ENCODE measurements at places on chromosomes 5 and 9.

- no peaks in the 10 kb centered on the region for H3K36me3 ChIP-seq
- H3K4me1 ChIP-seq: no peaks in the 10 kb centered on the region
- H3K27ac ChIP-seq: no peak overlapping the region
Measured at GRCh38 chr9:112615584-112616266, 102.2 kb downstream of the INIP start.

GRCh38 chr5:72584466-72584865 lies 77.3 kb upstream of the ZNF366 start:
- H3K27ac ChIP-seq: no peak overlapping the region
- H3K27me3 ChIP-seq: no peaks in the 10 kb centered on the region
- no peak for DNase-seq
- H3K4me1 ChIP-seq: no peaks in the 10 kb centered on the region
- no peaks in the 10 kb centered on the region for H3K36me3 ChIP-seq

DNA sequence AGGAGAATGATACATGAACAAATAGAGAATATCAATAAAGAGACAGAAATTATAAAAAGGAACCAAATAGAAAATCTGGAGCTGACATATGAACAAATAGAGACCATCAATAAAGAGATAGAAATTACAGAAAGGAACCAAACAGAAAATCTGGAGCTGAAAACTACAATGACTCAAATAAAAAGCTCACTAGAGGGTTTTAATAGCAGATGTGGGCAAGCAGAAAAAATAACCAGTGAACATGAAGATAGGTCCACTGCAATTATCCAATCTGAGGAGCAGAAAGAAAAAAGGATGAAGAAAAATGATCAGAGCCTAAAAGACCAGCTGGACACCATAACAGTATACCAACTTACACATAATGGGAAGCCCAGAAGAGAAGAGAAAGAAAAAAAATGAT lies 353.7 kb downstream of the ARL15 start:
- no peak overlapping the region for H3K27ac ChIP-seq
- H3K4me1 ChIP-seq: no peaks in the 10 kb centered on the region
- no peak for DNase-seq
- no peaks in the 10 kb centered on the region for H3K27me3 ChIP-seq
- no peak overlapping the region for H3K4me3 ChIP-seq

DNA sequence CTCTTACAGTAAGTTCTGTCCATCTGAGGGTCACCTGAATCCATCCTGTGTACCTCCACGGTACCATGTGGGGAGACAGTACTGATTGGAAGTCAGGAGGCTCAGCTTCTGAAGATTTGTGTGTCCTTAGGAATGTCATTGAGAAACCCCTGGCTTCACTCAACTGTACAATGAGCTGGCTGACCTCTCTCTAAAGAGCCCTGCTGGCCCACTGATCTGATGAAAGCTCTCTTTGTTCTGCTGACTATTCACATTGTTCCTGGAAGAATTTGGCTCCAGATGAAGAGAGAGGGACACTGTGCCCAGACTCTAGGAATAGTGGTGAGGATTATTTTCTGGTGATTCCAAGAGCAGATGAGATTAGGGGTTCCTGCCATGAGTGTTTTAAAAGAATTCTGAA lies 141.2 kb downstream of the LURAP1L start:
- no peak overlapping the region for H3K4me3 ChIP-seq
- H3K27me3 ChIP-seq: no peaks in the 10 kb centered on the region
- no peak for DNase-seq

DNA sequence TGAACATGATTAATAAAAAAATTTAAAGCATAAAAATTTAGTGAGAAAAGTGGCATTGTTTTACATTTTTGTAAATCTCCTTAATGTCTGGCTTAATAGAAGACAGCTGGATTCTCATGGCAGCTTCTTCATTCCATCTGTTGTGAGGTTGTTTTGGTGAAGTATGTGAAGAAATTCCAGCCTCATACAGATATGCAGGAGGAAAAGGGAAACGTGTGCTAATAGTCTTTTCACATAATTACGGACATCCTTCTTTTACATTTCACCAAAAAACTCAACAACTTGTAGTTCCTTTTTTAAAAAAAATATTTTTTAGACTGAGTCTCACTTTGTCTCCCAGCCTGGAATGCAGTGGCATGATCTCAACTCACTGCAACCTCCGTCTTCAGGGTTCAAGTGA lies 46.9 kb downstream of the HACD4 start:
- H3K27ac ChIP-seq: no peak overlapping the region
- DNase-seq: no peak
- no peak overlapping the region for H3K4me3 ChIP-seq
- H3K27me3 ChIP-seq: no peaks in the 10 kb centered on the region
- H3K36me3 ChIP-seq: peaks cover 21% of the 10 kb centered on the region

DNA sequence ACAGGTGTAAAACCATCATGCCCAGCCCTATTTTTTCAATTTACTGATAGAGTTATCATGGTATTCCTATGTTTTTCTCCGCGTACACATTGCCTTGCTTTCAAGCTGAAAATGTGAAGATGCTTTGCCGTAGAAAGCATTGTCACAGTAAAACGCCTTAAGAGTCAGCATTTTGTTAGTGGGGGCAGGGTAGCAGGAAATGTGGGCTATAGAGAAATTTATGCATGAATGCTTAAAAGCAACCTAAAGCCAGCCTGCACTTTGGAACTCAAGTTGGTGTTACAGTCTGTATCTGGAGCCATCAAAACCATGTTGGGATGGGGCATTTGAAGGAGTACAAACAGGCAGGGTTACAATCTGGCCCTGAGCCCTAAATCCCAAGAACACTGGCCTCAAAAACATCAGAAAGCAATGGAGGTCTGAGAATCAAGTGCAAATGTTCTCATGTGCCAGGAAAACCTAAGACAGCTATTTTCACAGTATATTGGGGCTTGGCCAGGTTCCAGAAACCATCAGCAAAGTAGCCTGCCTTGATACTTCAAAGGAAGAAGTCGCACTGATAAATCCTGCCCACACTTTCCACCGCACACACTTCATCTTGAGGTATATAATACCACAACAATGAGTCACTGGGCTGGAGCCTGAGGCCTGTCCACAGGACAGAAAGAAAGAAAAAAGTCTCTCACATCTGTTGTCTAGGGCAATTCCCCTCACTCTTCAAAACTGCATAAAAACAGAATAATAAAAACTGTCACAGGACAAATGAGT lies 313.8 kb downstream of the ENC1 start:
- no peaks in the 10 kb centered on the region for H3K36me3 ChIP-seq
- H3K27ac ChIP-seq: peak overlapping the region; percentile 76
- DNase-seq: peak; percentile 94
- no peak overlapping the region for H3K4me3 ChIP-seq

- peak overlapping the region; percentile 89 for H3K27ac ChIP-seq
- H3K36me3 ChIP-seq: peaks cover 3% of the 10 kb centered on the region
- peak overlapping the region; percentile 32 for H3K4me3 ChIP-seq
- no peaks in the 10 kb centered on the region for H3K27me3 ChIP-seq
- DNase-seq: no peak
Measured at GRCh38 chr9:129487658-129488483, 133.0 kb downstream of the C9orf50 start.

DNA sequence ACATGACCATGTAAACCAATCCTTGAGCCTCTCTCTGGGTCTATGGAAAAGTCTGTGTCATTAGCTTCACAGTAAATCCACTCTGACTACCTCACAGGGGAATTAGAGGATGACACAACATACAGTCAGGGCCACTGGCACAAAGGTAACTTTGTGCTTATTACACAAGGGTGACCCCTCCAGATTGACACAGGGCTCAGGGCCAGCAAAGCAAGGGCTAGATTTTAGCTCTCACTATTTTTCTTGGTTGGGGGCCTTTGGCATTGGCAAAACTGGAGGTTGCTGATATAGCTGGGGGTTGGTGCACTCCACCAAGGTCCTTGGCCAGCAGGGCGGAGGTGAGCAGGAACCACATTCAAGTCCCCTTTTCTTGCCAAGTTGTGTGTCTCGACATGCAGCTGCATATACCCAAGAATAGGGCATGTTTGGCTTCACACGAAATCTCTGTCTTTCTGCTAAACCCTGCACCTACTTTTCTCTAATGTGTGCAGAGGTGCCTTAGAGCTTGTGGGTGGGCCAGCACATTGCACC lies 15.2 kb upstream of the OSMR start:
- peaks cover 32% of the 10 kb centered on the region for H3K4me1 ChIP-seq
- DNase-seq: no peak
- H3K4me3 ChIP-seq: no peak overlapping the region
- H3K27me3 ChIP-seq: no peaks in the 10 kb centered on the region

GRCh38 chr9:2874001-2874750 lies 30.3 kb upstream of the PUM3 start:
- no peak for DNase-seq
- no peaks in the 10 kb centered on the region for H3K4me1 ChIP-seq
- H3K4me3 ChIP-seq: no peak overlapping the region
- no peak overlapping the region for H3K27ac ChIP-seq
- H3K36me3 ChIP-seq: no peaks in the 10 kb centered on the region
- peaks cover 10% of the 10 kb centered on the region for H3K27me3 ChIP-seq

DNA sequence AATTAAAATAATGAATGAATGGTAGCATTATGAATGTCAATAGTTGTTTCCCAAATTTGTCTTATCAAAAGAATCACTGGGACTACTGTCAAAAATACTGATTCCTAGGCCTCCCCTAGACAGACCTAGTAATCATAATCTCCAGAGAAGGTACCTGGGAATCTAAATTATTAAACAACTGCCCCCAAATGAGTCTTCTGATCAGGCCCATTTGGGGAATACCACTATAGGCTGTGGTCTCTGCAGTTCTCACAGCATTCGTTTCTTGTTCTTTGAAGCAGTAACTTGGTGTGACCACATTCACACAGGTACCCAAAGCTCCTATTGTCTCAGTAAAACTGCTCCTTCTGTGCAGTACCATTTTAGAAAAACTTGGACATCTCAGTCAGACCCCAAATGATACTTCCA lies 230.9 kb downstream of the PIK3R1 start:
- H3K4me1 ChIP-seq: peaks cover 25% of the 10 kb centered on the region
- no peak overlapping the region for H3K27ac ChIP-seq
- no peaks in the 10 kb centered on the region for H3K36me3 ChIP-seq
- H3K4me3 ChIP-seq: no peak overlapping the region

- no peaks in the 10 kb centered on the region for H3K27me3 ChIP-seq
- no peaks in the 10 kb centered on the region for H3K36me3 ChIP-seq
- H3K27ac ChIP-seq: no peak overlapping the region
Measured at GRCh38 chr9:16434526-16434925, 435.9 kb downstream of the BNC2 start.

DNA sequence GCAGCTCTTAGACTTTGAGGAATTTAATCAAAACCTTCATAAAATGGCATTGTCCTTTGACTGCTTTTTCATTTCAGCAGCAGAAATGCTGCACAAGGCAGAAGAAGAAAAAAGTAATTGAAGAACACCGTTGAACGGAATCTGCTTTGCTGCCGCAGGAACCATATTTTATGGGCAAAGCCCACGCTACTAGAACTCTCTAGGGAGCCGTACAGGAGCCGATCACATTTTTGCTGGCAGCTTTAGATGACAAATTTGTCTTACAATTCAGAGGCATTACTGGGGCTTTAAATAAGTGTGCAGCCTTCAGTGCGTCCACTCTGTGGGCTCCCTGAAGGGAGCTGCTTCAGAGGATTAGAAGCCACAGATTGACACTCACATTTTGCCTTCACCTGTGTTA lies 5.4 kb downstream of the CFAP90 start:
- H3K27ac ChIP-seq: no peak overlapping the region
- no peaks in the 10 kb centered on the region for H3K36me3 ChIP-seq
- no peak overlapping the region for H3K4me3 ChIP-seq

DNA sequence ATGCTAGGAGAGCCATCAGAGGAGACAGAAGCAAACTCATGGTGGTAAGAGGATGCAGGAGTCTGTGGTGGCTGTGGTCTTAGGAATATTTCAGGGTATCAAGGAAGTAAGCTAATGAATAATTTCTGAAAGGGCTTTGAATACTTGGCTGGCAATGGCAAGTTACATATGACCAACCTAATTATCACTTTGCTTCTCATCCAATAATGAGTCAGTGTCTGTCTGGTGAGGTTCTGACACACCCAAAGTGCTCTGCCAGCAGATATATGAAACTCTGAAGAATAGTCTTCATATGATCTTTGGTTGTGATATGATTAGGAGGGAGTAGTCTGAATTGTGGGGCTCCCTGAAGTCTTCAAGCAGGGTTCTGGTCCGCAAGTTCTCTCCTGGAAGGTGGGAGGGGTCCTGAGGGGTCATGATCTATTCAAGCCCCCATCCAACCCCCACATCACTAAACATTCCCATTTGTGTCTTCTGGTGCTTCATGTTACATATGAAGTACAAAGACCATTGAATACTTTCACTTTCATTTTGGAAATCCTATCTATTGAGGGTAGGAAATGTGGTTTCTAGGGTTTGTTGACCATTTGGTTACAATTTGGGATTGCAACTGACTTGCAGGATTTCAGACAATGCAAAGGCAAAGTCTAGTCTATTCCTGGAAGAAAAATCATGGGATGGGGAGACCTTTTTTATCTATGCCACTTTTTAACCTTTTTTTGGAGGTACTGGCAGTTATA lies 199.9 kb upstream of the CDKN2B start:
- peak overlapping the region; percentile 96 for H3K27ac ChIP-seq
- H3K4me3 ChIP-seq: no peak overlapping the region
- DNase-seq: no peak
- no peaks in the 10 kb centered on the region for H3K36me3 ChIP-seq

- DNase-seq: no peak
- H3K36me3 ChIP-seq: no peaks in the 10 kb centered on the region
- no peaks in the 10 kb centered on the region for H3K27me3 ChIP-seq
- H3K27ac ChIP-seq: no peak overlapping the region
- H3K4me3 ChIP-seq: no peak overlapping the region
Measured at GRCh38 chr5:14922456-14922855, 50.9 kb upstream of the ANKH start.

GRCh38 chr9:74293479-74293878 lies 203.7 kb upstream of the RORB start:
- DNase-seq: no peak
- no peak overlapping the region for H3K27ac ChIP-seq
- H3K27me3 ChIP-seq: no peaks in the 10 kb centered on the region
- H3K4me1 ChIP-seq: no peaks in the 10 kb centered on the region

DNA sequence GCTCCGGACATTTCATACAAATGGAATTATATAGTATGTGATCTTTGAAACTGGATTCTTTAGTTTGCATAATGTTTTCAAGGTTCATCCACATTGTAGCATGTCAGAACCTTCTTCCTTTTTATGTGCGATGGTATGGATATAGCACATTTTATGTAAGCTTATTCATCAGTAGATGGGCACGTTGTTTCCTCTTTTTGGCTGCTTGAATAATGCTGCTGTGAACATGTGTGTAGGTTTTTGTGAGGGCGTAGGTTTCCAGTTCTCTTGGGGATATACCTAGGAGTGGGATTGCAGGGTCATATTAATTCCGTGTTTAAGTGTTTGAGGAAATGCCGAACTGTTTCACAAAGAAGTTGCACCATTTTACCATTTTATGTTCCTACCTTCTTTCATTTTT lies 187.8 kb downstream of the NR3C1 start:
- H3K27ac ChIP-seq: no peak overlapping the region
- no peaks in the 10 kb centered on the region for H3K36me3 ChIP-seq
- peaks cover 8% of the 10 kb centered on the region for H3K4me1 ChIP-seq
- no peak for DNase-seq
- H3K4me3 ChIP-seq: no peak overlapping the region

DNA sequence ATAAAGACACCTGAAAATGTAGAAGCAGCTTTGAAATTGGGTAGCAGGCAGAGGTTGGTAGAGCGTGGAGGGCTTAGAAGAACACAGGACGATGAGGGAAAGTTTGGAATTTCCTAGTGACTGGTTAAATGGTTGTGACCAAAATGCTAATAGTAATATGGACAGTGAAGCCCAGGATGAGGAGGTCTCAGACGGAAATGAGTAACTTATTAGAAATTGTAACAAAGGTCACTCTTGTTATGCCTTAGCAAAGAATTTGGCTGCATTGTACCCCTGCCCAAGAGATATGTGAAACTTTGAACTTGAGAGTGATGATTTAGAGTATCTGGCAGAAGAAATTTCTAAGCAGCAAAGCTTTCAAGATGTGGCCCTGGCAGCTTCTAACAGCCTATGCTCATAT lies 382.5 kb downstream of the KCNN2 start:
- H3K36me3 ChIP-seq: no peaks in the 10 kb centered on the region
- no peaks in the 10 kb centered on the region for H3K27me3 ChIP-seq
- no peaks in the 10 kb centered on the region for H3K4me1 ChIP-seq
- no peak overlapping the region for H3K4me3 ChIP-seq

All from RWPE2 (cell line).